ENCODE measurements at places on chromosomes 2 and 18.

GRCh38 chr2:111204706-111205105 is 84.0 kb downstream of the BCL2L11 start:
- no peak for DNase-seq

GRCh38 chr2:73651591-73652230 is 9.5 kb upstream of the NAT8 start:
- DNase-seq, result no peak

DNA sequence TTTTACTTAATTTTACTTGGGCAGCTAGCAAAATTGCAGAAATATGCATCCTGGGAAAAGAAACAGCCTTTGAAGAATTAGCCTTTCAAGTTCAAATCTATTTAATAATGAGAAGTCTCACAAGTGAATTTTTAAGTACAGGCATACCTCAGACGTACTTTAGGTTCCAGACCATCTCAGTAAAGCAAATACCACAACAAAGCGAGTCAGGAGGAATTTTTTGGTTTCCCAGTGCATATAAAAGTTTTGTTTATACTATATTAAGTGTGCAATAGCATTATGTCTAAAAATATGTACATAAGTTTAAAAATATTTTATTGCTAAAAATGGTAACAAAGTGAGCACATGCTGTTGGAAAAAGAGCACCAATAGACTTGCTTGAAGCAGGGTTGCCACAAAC is 50.8 kb upstream of the TWSG1 start:
- DNase-seq, result no peak

DNA sequence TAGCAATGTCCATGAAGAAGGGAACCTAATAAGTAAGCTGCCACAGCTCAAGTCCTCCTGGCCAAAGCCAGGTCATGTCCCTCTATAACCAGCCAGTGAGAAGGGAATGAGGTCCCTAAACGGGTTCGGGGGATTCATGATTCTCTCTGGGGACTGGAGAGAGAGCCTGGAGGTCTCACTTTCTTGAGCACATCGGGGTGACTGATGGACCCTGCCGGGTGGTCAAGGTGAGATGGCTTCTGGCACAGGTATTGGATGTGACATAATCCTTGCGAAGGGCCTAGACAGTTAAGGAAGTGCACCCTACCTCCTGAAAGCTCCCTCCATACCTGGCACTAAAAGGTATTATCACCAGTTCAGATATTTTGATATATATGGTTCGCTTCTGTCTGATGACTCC is 45.7 kb downstream of the HRH4 start:
- DNase-seq, result no peak
